ENCODE measurements at places on chromosomes 12 and 14.

- no peak for DNase-seq
Observed at GRCh38 chr12:46165191-46165590, 103.7 kb downstream of the SLC38A1 start.

- DNase-seq, result no peak
Observed at GRCh38 chr12:55017416-55017925, 2.3 kb upstream of the NEUROD4 start.

DNA sequence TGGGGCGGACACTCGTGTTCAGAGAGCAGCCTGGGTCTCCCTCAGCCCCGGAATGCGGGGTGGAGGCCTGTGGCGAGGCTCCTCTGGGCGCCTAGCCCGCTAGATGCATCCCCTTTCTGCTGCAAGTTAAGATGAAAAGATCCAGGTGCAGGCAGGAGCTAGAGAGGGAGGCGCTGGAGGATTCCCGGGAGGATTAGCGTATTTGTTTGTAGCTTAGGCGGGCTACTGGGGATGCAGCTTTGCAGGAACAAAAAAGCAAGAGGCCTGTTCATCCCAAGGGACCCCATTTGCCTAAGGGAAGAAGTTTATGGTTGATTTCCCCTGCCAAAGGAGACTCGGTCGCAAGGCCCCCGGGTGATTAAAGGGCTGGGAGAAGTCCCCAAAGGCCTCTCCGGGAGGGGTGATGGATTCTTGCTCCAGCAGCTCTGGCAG, 824 bp downstream of the CCDC177 start:
- DNase-seq, result no peak

GRCh38 chr14:93033983-93034670, 81.6 kb downstream of the ITPK1 start:
- no peak for DNase-seq

GRCh38 chr14:69263364-69263763, 3.4 kb downstream of the GALNT16 start:
- no peak for DNase-seq

DNA sequence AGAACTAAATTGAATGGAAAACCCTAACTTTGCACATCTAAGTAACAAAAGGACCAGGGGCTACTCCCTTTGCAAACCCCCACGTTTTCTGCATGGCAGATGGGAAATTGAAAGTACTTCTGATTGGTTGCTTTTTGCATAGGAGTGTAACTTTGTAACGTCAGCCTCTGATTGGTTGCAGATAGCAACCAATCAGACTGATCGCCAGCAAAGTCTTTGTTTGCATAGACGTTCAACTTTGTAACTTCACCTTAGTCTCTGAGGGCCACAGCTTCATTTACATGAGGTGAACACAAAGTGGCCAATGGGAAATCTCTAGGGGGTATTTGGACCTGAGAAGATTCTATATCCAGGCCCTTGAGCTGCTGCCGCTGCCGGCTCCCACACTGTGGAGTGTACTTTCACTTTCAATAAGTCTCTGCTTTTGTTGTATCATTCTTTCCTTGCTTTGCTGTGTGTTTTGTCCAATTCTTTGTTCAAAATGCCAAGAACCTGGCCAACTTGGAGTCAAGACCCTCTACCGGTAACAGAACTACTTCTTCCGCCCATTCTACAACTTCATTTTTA, 102.5 kb upstream of the PRICKLE1 start:
- DNase-seq, result no peak

DNA sequence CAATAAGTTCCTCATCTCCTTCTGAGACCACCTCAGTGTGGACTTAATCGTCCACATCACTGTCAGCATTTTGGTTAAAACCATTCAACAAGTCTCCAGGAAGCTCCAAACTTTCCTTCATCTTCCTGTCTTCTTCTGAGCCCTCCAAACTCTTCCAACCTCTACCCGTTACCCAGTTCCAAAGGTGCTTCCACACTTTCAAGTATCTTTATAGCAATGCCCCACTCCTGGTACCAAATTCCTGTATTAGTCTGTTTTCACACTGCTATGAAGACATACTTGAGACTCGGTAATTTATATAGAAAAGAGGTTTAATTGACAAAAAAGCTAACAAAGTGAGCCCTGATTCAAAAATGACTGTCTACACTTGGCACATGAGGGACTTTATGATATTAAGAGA, 22.8 kb downstream of the EMP1 start:
- no peak for DNase-seq
